ENCODE measurements at places on chromosomes 1 and 21.

DNA sequence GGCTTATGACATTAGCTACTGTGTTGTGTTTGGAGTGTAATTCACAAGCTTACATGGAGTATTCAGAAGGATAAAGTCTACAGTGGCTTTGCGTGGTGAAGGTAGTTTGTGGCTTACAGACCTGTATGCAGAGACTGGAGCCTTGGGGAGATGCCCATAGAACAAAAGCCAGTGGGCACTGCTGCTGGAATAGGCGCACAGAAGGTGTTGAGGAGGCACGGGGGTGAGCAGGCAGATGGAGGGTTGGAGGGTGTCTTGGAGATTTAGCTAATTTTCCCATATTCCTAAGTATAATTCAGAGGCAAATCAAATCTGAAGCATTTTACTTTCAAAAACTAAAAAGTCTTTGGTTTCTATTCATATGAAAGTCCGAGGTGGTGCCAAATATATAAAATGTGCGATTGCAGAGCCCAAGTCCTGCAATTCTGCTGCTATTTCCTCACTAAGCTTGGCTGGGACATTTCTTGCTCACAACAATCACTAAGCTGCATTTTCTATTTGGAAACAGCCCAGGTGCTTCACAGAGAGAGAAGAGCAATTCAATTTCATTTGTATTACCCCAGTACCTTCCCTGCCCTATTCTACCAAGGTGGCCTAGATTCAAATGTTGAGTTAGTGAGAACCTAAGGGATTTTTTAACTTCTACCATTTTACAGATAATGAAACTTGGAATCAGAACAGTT, 48.5 kb downstream of the FH start:
- DNase-seq: no peak

GRCh38 chr1:205191622-205192021, 19.9 kb downstream of the DSTYK start:
- no peak for DNase-seq

DNA sequence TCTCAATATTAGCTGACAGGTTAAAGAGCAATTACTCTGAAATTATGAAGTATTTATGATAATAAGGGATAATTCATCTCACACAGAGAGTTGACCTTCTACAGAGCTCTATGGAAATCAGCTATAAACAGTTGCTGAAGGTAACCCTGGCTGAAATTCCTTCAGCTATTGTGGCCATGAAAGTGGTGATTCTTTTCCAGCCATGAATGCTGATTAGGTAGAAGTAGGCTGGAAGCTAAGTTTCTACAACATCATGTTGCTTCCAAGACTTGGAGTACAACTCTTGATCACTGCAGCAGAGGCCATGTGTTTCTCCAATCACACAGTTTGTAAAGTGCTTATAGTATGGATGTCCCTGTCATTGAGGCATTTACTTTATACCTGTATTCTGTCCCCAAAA, 2128.9 kb downstream of the MRPL39 start:
- DNase-seq: no peak

- no peak for DNase-seq
These were observed 189.2 kb upstream of the PBX1 start for GRCh38 chr1:164369698-164370365.

DNA sequence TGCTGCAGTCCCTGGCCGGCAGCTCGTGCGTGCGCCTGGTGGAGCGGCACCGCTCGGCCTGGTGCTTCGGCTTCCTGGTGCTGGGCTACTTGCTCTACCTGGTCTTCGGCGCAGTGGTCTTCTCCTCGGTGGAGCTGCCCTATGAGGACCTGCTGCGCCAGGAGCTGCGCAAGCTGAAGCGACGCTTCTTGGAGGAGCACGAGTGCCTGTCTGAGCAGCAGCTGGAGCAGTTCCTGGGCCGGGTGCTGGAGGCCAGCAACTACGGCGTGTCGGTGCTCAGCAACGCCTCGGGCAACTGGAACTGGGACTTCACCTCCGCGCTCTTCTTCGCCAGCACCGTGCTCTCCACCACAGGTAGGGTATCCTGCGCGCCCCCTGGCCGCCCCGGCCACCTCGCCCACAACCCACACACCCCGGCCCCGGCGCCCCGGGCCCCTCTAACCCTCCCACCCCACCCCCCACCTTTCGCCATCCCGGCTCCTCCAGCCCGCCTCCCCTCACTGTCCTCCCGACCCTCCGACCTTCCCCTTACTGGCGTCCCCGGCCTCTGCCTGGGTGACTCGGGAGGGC, 352 bp downstream of the KCNK1 start:
- DNase-seq: peak; percentile 43

DNA sequence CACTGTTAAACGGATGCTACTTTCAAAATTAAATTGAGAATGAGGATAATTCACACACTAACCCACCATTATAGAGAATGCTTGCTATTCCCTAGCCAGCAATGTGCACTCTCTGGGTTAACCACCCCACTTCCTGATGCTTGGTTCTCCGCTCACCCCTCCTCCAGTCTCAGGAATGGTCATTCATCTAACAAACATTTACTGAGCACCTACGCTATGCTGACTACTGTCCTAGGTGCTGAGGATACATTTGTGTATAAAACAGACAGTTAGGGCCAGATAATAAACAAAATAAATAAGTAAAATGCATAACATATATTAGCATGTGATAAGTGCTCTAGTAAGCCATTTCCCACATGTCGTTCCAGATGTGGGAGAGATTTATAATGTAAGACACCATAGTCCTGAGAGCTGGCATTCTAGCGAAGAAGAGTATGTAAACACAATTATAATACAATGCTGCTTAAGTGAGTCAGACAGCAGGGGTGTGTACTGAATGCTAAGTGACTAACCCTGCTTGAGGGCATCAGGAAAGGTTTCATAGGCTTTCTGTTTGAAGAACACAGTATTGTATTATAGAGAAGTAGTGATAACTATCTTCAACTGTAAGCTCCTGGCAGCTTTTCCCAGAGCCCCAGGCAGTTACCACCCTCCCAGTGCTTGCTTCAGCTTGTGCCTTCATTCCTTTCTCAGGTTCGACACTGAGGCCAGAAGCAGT, 126.7 kb upstream of the CACHD1 start:
- peak; percentile 89 for DNase-seq

GRCh38 chr1:178417858-178418257, 78.9 kb downstream of the CLEC20A start:
- DNase-seq: no peak

DNA sequence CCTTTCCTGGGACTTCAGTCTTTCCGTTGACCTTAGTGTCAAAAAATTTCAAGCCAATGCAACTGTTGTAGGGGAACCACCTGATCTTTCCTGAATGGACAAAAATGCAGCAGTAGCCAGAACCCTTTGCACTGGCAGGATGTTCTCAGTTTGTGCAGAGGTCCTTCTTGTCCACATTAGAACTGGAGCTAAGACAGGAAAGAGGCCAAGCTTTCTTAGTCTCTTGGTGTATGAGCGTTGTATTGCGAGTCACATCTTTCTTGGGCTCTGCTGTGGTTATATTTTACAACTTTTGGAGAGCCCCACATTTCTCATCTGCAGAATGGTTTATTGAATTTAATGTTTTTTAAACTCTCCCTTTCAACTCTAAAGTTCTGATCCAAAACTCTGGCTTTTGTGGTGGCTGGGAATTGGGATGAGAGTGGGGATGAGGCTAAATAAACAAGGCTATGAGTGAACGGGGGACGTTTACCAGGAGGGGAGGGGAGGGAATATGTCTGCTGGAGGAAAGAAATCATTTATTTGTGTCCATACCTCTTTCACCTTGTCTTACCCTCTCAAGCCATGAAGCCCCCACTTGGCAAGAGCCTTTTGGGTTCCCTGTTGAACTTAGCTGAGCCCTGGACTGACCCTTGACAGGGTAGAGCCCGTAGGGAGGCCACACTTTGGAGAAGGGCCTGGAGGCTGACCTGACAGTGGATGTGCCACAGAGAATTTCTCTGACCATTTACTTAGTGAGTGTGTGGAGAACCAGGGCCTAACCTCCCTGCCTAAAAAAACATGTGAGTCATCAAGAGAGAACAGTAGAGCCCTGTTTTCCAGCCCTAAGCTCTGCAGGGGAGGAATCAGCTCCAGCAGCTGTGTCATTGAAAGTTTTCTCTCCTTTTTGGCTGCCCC, 586 bp downstream of the CHI3L2 start:
- no peak for DNase-seq

- no peak for DNase-seq
These were observed 345 bp downstream of the FTCD start for GRCh38 chr21:46154955-46155513.

DNA sequence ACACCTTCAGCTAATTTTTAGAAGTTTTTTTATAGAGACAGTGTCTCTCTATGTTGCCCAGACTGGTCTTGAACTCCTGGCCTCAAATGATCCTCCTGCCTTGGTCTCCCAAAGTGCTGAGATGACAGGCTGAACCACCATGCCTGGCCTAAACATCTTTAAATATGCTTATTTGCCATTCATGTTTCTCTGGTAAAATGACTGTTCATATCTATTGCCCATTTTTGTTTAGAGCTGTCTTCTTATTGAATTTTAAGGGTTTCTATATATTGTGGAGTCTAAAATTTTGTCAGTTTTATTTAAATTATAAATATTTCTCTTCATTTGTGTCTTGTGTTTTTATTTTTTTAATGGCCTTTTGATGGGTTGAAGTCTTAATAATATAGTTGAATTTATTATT, 3.0 kb upstream of the PM20D1 start:
- no peak for DNase-seq

- no peak for DNase-seq
These were observed 122.4 kb downstream of the LMX1A start for GRCh38 chr1:165234149-165234548.

DNA sequence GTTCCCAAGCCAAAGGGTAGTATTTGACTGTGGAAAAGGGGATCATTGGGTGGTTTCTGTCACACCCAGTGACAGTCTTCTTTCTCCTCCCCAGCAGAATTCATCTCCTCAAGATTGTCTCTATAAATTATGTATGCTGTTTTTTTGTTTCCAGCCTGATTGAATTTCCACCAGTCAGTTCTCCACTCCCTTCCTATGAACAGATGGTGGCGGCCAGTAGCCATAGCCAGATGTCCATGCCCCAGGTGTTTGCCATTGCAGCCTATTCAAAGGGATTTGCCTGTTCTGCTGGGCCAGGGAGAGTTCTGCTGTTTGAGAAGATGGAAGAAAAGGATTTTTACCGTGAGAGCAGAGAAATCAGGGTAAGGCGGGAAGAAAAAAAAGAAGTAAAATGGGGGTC, 12.9 kb downstream of the CFAP57 start:
- no peak for DNase-seq

DNA sequence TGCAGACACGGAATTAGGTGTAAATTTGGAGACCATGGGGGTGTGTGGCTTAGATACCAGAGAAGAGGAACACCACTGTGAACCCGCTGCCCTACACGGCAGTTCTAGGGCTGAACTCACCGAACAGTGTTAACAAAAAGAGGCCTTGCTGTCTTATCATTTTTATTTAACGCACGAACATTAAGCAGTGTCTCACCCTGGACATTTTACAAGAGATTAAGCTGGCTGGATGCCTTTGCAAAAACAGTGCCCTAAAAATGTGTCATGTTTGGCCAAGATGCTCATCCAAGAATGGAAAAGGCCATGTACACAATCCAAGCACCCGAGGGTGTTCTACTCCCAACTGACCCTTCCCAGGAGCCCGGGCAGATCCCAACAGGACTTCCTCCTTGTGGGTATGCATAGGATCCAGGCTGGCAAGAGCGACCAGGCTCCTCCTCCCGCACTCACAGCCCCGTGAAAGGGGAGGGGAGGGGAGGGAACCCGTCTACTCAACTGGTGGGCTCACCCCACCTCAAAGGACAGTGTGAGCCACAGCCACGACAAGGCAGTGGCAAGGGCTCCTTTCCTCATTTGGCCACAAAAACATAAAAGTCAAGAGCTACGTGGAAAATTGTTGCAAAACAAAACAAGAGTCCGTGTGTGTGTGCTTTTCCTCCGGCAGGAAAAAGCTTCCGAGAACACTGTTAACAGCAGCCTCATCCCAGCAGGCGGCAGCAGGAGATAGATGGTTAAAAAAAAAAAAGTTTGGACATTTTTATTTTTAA, 20.3 kb downstream of the C2CD2 start:
- DNase-seq: peak; percentile 57

DNA sequence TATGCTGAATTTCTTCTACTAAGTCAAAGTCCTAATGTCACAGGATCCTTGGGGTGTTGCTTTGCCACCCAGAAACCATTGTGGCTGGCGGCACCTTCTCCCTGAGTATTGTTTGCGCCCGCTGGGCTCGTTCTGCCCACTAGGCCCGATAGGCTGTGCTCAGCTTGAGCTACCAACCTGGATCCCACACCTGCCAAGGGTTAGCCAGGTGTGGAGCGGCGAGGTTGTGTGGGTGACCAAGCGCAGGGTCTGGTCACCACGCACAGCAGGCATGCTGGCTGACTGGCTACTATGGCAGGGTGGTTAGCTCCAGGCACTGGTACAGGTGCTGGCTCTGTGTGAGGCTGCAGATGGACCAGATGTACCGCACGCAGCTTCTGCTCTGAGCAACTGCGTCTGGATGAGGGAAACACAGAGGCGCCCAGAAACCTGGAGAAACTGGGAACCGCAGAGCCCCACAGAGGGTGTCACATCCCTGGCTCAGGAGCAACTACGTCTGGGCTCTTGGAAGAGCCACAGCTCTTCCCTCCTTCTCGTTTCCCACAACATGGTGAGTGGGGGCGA, 50.3 kb upstream of the SCYL3 start:
- no peak for DNase-seq

- DNase-seq: no peak
These were observed 49.4 kb downstream of the TMCO4 start for GRCh38 chr1:19750101-19750881.

DNA sequence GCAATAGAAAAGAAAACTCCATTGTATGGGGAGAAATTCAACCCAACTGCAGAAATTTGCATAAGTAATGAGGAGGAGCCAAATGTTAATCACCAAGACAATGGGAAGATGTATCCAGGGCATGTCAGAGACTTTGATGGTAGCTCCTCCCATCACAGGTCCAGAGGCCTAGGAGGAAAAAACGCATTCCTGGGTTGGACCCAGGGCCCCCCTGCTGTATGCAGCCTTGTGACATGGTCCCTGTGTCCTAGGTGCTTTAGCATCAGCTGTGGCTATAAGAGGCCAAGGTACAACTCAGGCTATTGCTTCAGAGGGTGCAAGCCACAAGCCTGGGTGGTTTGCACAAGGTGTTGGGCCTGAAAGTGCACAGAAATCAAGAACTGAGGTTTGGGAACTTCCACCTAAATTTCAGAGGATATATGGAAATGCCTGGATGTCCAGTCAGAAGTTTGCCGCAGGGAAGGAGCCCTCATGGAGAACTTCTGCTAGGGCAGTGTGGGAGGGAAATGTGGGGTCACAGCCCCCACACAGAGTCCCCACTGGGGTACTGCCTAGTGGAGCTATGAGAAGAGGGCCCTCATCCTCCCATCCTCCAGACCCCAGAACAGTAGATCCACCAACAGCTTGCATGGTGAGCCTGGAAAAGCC, 162.3 kb downstream of the TGFB2 start:
- DNase-seq: no peak
